Activated T-cell treated with anti-CD3 and anti-CD28 coated beads, Interleukin-2, amount 50 U/mL, for 1 hour (primary cell): ENCODE measurements at places on chromosomes 12 and 14.

- no peak for DNase-seq
Measured at GRCh38 chr12:64332296-64332695, 58.3 kb downstream of the C12orf56 start.

DNA sequence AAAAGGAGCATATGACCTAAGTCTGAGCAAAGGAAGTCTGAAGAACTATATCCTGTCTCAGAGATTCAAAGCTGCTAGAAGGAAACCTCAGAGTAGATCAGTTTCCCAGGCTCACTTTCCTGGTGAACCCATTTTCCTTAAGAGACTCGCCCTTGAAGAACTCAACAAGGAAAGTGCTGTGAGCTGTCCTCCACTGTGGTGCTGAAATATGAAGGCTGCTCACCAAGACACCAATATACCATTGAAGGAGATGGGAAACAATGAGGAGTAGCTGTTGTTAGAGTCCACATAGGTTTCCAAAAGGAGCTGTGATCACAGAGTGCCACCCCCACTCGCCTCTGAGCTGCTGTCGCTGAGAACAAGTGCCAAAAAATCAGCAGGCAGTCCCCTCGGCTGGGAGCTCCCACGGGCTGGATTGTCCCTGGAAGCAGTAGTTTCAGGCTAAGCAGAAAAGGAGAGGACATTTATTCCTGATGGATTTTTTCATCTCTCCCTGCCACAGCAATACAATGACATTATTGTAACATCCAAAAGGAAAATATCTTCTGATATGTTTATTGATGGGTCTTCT, 282.1 kb downstream of the RPS29 start:
- no peak for DNase-seq

GRCh38 chr12:20097626-20098025, 270.7 kb upstream of the PDE3A start:
- no peak for DNase-seq

- no peak for DNase-seq
Measured at GRCh38 chr14:65772921-65773574, 360.5 kb downstream of the FUT8 start.

DNA sequence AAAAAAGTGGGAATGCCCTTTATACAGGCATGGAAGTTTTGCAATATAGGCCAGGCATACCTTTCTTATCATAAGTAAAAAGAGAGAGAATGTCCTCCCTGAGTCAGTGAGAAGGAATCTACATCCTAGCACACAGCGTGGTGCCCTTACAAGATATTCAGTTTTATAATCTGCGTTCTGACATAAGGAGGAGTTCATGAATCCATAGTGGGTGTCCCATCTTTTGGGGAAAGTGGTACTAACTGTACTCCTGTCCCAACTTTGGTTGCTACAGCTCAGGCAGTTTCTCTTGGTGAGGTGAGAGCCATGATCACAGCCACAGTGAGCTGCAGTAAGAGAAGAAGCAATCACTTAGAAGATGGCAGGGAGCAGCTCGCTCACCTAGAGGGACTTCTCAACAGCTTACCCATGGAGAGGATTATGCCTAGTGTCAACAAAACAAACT, 332.9 kb downstream of the BCAT1 start:
- no peak for DNase-seq
